ENCODE measurements at places on chromosomes 16 and 17.

GRCh38 chr16:84763629-84764028, 56.2 kb upstream of the CRISPLD2 start:
- H3K27ac ChIP-seq, result no peak overlapping the region
- no peak overlapping the region for H3K4me3 ChIP-seq

DNA sequence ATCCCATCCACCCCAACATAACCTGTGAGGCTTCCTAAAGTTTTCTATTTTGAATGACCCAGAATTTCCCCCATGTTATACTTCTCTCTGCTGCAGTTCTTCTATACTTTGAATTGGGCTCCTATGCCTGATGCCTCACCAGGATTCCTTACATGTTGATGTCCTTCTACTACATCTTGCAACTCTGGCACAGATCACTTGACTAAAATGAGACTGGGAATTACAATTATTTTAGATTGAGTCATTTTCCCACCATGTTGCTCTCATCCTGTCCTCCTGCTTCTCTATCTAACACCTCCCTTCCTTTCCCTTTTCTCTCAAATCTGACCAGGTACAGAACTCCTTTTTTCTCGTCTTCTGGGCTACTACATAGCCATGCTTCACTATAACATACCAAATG, 314.0 kb upstream of the KCNJ16 start:
- H3K27ac ChIP-seq, result no peak overlapping the region
- H3K4me1 ChIP-seq, result peaks cover 37% of the 10 kb centered on the region
- DNase-seq, result no peak
- H3K4me3 ChIP-seq, result no peak overlapping the region
- H3K27me3 ChIP-seq, result no peaks in the 10 kb centered on the region

- no peaks in the 10 kb centered on the region for H3K4me1 ChIP-seq
- no peak overlapping the region for H3K27ac ChIP-seq
- H3K4me3 ChIP-seq, result no peak overlapping the region
- no peaks in the 10 kb centered on the region for H3K27me3 ChIP-seq
Observed at GRCh38 chr17:11578998-11579397, 19.3 kb upstream of the DNAH9 start.

- H3K27me3 ChIP-seq, result no peaks in the 10 kb centered on the region
- H3K4me3 ChIP-seq, result no peak overlapping the region
- DNase-seq, result no peak
- no peak overlapping the region for H3K27ac ChIP-seq
- no peaks in the 10 kb centered on the region for H3K4me1 ChIP-seq
Observed at GRCh38 chr16:5903153-5903552, 805.6 kb upstream of the EEF2KMT start.

DNA sequence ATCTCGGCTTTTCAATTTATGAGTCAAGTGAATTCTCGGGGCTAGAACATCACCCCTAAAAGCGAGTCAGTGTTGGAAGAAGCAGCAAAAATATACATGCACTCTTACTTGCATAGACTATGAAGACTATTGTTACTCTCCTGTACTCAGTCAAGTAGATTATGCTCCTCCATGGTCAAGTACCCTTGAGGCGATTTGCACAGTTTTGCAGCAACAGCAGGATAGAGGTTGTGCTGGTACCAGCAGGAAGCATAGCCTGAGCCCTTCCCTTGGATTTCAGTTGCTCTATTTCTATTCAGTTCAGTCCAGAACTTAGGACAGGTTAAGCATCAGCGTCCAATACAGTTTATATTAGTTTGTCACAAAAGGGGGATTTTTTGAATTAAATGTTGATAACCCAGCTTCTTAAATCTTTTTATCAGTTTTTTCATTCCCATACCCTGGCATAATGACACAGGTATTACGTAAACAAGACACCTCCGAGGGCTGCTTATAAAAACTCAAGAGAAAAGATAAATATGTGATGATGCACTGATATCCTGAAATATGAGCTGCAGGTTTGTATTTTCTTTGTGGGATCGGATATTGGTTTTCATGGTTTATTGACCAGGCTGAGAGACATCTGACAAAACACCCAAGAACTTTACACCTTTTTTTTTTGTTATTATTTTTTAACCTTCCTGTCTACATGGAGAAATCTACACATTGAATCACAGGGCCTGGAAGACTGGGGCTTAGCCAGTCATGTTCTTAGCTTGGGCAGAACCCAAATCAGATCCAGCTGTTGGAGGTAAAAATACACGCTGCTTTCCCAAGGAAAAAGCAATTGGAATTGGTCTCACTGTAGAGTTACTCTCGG, 144.1 kb downstream of the PITPNC1 start:
- H3K36me3 ChIP-seq, result no peaks in the 10 kb centered on the region
- H3K27ac ChIP-seq, result peak overlapping the region; percentile 62
- no peak overlapping the region for H3K4me3 ChIP-seq

- H3K4me1 ChIP-seq, result no peaks in the 10 kb centered on the region
- DNase-seq, result no peak
- peaks cover 52% of the 10 kb centered on the region for H3K36me3 ChIP-seq
- H3K27ac ChIP-seq, result no peak overlapping the region
- H3K4me3 ChIP-seq, result no peak overlapping the region
- no peaks in the 10 kb centered on the region for H3K27me3 ChIP-seq
Observed at GRCh38 chr17:80244871-80245509, 15.7 kb upstream of the RNF213 start.

DNA sequence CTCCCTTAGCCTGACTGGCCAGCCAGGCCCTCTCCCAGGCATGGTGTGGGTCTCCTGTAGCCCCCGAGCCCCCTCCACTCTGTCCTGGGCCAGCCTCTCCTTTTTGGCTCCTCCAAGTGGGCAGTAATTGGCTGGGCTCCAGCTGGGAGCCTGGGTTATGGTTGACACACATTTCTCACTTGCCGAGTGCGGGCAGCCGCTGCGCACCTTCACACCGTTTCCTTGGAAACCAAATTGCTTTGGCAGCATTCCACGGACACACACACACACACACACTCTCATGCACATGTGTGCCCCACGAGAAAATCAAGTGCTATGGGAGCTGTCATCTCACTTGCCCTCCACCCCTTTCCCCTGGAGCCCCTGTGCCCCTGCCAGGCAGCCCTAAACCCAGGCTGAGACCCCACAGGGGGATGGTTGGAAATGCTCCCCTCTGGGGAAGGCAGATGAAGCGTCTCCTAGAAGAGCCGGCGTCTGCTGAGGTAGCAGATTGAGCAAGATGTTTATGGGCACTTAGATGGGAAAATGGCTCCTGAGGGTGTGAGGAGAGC, 402.7 kb upstream of the TNRC6C start:
- H3K4me1 ChIP-seq, result peaks cover 6% of the 10 kb centered on the region
- no peak overlapping the region for H3K27ac ChIP-seq
- H3K36me3 ChIP-seq, result no peaks in the 10 kb centered on the region
- no peaks in the 10 kb centered on the region for H3K27me3 ChIP-seq

GRCh38 chr16:73054125-73054484, 6.2 kb upstream of the ZFHX3 start:
- DNase-seq, result peak; percentile 42
- no peaks in the 10 kb centered on the region for H3K27me3 ChIP-seq
- H3K36me3 ChIP-seq, result no peaks in the 10 kb centered on the region
- H3K27ac ChIP-seq, result peak overlapping the region; percentile 96

- H3K36me3 ChIP-seq, result no peaks in the 10 kb centered on the region
- no peak overlapping the region for H3K4me3 ChIP-seq
- no peaks in the 10 kb centered on the region for H3K27me3 ChIP-seq
Observed at GRCh38 chr17:56742601-56743000, 91.1 kb downstream of the C17orf67 start.

GRCh38 chr16:10824111-10824893, 5.7 kb upstream of the TVP23A start:
- no peaks in the 10 kb centered on the region for H3K36me3 ChIP-seq
- peak; percentile 82 for DNase-seq
- H3K27me3 ChIP-seq, result no peaks in the 10 kb centered on the region
- peaks cover 39% of the 10 kb centered on the region for H3K4me1 ChIP-seq
- H3K27ac ChIP-seq, result peak overlapping the region; percentile 99

GRCh38 chr17:57603546-57603945, 141.6 kb downstream of the CCDC182 start:
- H3K36me3 ChIP-seq, result no peaks in the 10 kb centered on the region
- no peak overlapping the region for H3K27ac ChIP-seq
- no peaks in the 10 kb centered on the region for H3K27me3 ChIP-seq
- H3K4me3 ChIP-seq, result no peak overlapping the region
- DNase-seq, result no peak

GRCh38 chr16:7390974-7391373, 58.3 kb downstream of the RBFOX1 start:
- no peak overlapping the region for H3K4me3 ChIP-seq
- H3K27ac ChIP-seq, result no peak overlapping the region
- no peaks in the 10 kb centered on the region for H3K4me1 ChIP-seq

- H3K4me1 ChIP-seq, result no peaks in the 10 kb centered on the region
- peak; percentile 25 for DNase-seq
- H3K4me3 ChIP-seq, result no peak overlapping the region
- H3K36me3 ChIP-seq, result no peaks in the 10 kb centered on the region
- H3K27me3 ChIP-seq, result no peaks in the 10 kb centered on the region
Observed at GRCh38 chr17:36475346-36475970, 11.0 kb upstream of the ZNHIT3 start.

GRCh38 chr17:19447085-19447583, 36.1 kb downstream of the RNF112 start:
- H3K27me3 ChIP-seq, result no peaks in the 10 kb centered on the region
- peak; percentile 69 for DNase-seq
- H3K4me1 ChIP-seq, result no peaks in the 10 kb centered on the region
- H3K27ac ChIP-seq, result peak overlapping the region; percentile 22
- no peaks in the 10 kb centered on the region for H3K36me3 ChIP-seq
- no peak overlapping the region for H3K4me3 ChIP-seq

GRCh38 chr17:7186241-7186640, 7.1 kb upstream of the ASGR1 start:
- H3K27me3 ChIP-seq, result no peaks in the 10 kb centered on the region
- no peak for DNase-seq
- no peaks in the 10 kb centered on the region for H3K36me3 ChIP-seq

DNA sequence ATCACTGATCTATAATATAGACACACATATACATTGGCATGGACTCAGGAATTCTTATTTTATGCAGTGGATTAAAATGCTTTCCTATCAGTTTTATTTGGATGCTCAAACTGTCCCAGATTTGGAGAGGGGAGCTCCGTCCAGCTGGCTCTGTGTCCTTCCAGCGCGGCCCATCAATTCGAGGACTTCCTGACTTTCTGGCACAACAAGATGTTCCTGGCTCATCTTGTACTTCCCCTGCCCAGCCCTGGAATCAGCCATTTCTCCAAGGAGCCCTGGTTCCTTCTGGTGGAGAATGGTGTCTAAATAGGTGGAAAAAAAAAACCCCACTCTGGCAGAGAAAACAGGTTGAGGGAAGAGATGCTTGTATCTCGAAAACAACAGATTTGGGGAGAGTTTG, 94.5 kb downstream of the CRISPLD2 start:
- DNase-seq, result no peak
- H3K4me1 ChIP-seq, result peaks cover 7% of the 10 kb centered on the region
- no peaks in the 10 kb centered on the region for H3K27me3 ChIP-seq
- no peak overlapping the region for H3K4me3 ChIP-seq
- H3K27ac ChIP-seq, result no peak overlapping the region

DNA sequence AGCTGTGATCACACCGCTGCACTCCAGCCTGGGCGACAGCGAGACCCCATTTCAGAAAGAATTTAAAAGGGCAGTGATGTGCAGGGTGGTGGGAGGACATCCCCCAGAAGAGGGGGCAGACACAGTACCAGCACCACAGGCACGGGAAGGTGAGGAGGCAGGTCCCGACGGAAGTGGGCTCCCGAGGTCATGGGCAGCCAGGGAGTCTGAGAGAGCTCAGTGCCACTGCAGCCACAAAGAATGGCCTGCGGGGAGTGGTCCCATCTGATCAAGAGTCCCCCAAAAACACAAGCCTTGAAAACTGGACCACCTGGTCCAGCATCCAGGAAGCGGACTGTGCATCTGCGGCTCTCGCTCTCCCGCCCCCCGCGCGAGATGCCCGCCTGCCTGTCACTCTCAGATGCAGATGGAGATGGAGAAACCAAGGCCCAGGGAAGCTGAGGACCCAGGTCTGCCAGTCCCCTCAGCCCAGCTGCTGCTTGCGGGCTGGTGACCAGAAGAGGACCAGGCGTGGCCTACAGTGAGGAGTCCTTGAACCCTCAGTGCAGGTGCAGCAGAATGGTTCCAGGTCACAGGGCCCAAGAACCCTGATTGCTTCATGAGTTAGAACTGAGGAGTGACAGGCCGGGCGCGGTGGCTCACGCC, 4.3 kb upstream of the CAPN15 start:
- no peaks in the 10 kb centered on the region for H3K27me3 ChIP-seq
- no peak overlapping the region for H3K27ac ChIP-seq
- no peak for DNase-seq
- H3K4me1 ChIP-seq, result peaks cover 12% of the 10 kb centered on the region
- peaks cover 12% of the 10 kb centered on the region for H3K36me3 ChIP-seq

- peak; percentile 22 for DNase-seq
- H3K4me1 ChIP-seq, result peaks cover 6% of the 10 kb centered on the region
- peak overlapping the region; percentile 76 for H3K27ac ChIP-seq
- H3K4me3 ChIP-seq, result no peak overlapping the region
Observed at GRCh38 chr17:80832266-80832676, 159.4 kb upstream of the CHMP6 start.

DNA sequence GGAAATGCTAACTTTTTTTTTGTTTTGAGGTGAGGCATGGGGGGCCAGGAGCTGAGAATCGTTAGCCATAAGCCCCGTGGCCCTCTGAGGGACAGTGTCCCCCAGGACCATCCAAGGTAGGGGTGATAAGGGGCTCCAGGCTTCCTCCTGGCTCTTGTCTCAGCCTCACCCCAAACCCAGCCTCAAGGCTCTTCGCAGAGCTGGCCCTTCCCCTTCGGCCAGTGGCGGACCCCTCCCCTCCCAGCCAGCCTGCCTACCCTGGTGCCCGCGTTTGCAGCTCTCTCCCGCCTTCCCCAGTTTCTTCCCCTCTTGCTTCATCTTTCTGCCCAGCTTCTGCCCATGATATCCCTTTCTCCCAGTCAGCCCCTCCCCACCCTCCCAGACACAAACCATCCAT, 22.7 kb upstream of the ATP2A3 start:
- H3K27ac ChIP-seq, result no peak overlapping the region
- no peaks in the 10 kb centered on the region for H3K36me3 ChIP-seq
- no peaks in the 10 kb centered on the region for H3K4me1 ChIP-seq
- no peak for DNase-seq
- H3K4me3 ChIP-seq, result no peak overlapping the region

All from thyroid gland (tissue), 4 donors.